Fibroblast of villous mesenchyme (primary cell): ENCODE measurements at places on chromosomes 6 and 20. TPM values are rescaled to one million over a fixed set of nuclear protein-coding genes. Genes with fewer than 3 reads are reported as not detected.

GRCh38 chr20:31859266-31859997, 10.9 kb downstream of the DUSP15 start:
- no peak for DNase-seq

DNA sequence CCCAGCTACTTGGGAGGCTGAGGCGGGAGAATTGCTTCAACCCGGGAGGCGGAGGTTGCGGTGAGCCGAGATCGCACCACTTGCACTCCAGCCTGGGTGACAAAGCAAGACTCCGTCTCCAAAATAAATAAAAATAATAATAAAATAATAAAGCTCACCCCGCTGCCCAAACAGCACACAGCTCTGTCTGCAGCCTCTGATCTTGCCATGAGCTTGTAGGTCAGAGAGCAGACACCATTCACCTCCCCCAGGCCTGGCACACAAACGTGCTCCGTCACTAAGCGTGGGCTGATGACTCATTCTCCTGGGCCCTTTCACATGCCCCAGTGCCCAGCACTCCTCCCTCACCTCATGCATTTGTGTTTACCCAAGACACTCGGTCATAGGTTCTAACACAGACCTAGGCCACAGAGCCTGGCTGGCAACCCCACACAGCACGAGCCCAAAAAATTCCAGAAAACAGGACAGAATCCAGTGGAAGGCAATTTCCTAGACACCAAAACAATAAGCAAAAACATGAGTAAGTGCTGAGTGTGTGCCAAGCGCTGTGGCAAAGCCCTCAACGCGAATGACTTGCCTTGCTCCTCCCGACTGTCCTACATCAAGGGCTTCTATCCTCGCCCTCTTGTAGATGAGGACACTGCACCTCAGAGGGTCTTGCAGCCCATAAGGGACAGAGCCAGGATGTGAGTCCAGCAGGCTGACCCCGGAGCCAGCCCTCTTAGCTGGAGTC, 18.0 kb downstream of the ATP9A start:
- DNase-seq, result peak; percentile 79

GRCh38 chr6:148789948-148790347, 43.1 kb downstream of the UST start:
- no peak for DNase-seq

DNA sequence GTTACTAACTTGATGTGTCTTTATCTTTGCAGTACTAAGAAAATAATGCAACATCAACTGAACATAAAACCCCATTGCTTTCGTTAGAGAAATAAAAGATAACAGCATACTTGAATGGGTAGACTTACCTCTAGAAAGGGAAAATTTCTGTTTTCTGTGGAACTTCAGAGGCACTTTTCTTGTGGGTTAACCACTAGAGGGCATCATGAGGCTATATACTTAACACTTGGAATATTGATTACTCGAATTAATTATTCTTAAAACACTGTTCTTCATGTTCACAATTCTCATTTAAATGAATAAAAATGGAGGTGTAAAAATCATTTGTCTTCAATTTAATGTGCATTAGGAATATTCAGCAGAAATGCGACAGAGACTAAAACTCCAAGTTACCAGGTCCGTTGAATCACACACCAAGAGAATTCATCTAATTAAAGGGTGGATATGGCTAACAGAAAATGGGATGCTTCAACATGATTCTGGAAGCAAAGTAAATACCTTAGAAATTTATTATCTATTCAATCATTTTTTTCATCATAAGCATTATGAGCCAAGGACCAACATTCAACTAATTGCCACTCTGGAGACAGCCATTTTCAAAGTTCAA, 330.8 kb upstream of the PREP start:
- DNase-seq, result peak; percentile 65

GRCh38 chr6:163951326-163951725, 536.8 kb downstream of the QKI start:
- no peak for DNase-seq

- DNase-seq, result no peak
These were observed 19.9 kb downstream of the PREP start for GRCh38 chr6:105382958-105383357.

DNA sequence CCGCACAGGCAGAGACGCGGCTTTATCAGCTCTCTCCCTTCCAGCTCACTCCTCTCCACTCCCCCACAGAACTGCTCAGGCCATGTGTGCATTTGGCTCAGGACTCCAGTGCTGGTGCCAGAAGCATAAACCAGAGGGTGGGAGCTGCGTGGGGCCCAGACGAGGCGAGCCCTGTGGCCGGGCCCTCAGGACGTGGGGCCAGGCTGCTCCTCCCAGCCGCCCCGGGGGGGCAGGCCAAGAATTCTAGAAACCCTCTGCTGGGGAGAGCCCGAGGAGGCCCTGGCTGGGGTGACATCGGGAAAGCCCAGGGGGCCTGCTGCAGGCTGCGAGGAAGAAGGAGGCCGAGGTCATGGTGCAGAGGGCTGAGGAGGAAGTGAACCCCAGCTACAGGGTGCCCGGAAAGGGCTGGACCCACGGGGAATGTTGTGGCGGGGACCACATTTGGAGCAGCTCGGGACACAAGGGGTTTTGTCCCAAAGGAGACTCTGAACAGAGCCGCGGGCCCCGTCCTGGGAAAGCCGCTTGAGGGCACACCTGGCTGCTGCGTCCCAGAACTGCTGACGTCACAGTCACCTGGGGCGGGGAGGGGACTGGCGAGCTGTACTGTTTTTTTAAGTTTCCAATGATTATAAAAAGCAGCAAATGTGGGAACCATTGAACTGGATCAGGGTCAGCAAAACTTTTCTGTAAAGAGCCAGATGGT, 107.1 kb downstream of the BANF2 start:
- DNase-seq, result peak; percentile 91

The MACROD2 gene
- total RNA-seq, result 1.6 and 1.7 TPM in 2 replicates

The SERPINB6 gene
- total RNA-seq, result 96.3 and 122 TPM in 2 replicates

The PRPH2 gene
- 2.6 and 5.2 TPM in 2 replicates for total RNA-seq

The HLA-DRA gene
- not detected in 2 replicates for total RNA-seq
